Naive thymus-derived CD8-positive, alpha-beta T cell (primary cell): ENCODE measurements at places on chromosomes 3 and 15. TPM values are rescaled to one million over a fixed set of nuclear protein-coding genes. Genes with fewer than 3 reads are reported as not detected.

SUSD5 gene
- polyA plus RNA-seq: not detected

RHCG gene
- not detected for polyA plus RNA-seq

LRRC49 gene
- not detected for polyA plus RNA-seq

DPP8 gene
- 47.1 TPM for polyA plus RNA-seq

C3orf22 gene
- polyA plus RNA-seq: not detected

ABCF3 gene
- polyA plus RNA-seq: 35.2 TPM

TFDP2 gene
- polyA plus RNA-seq: 27.4 TPM

CCK gene
- polyA plus RNA-seq: not detected

CYP1A2 gene
- not detected for polyA plus RNA-seq

KLHL25 gene
- polyA plus RNA-seq: 1.4 TPM

ACTC1 gene
- polyA plus RNA-seq: not detected

IL17RB gene
- polyA plus RNA-seq: 0.30 TPM

GOLGA8G gene
- polyA plus RNA-seq: not detected

TMEM266 gene
- not detected for polyA plus RNA-seq

CHMP2B gene
- polyA plus RNA-seq: 48.6 TPM

LYZL4 gene
- polyA plus RNA-seq: not detected

MYRIP gene
- polyA plus RNA-seq: 0.08 TPM

SLC15A2 gene
- 0.98 TPM for polyA plus RNA-seq

BFSP2 gene
- not detected for polyA plus RNA-seq

SCN11A gene
- polyA plus RNA-seq: not detected
